ENCODE measurements at places on chromosomes 7 and 10.

GRCh38 chr10:70832221-70832620 lies 16.5 kb downstream of the SGPL1 start:
- DNase-seq: no peak

DNA sequence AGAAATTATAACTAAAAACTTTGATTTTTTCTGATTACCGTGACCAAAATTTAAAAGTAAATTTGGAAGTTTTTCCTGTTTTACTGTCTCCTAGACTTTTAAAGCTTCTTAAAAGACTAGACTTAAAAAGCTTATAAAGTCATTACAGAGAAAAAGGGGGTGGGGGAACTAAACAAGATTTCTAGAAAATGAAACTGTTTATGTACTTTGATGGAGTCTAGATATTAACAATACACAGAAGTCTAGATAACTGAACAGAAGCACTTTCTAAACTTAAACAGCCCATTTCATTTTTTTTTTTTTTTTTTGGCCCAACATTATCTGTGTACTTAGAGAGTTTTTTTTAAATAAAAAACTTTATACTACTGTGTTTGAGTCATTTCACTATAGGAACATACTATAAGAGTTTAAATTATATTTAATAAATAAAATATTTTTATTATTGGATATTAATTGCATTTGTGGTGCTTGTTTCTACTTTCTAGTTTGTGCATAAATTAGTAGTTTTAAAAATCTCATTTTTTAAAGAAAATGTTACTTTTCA lies 98.5 kb downstream of the PHTF2 start:
- DNase-seq: no peak

DNA sequence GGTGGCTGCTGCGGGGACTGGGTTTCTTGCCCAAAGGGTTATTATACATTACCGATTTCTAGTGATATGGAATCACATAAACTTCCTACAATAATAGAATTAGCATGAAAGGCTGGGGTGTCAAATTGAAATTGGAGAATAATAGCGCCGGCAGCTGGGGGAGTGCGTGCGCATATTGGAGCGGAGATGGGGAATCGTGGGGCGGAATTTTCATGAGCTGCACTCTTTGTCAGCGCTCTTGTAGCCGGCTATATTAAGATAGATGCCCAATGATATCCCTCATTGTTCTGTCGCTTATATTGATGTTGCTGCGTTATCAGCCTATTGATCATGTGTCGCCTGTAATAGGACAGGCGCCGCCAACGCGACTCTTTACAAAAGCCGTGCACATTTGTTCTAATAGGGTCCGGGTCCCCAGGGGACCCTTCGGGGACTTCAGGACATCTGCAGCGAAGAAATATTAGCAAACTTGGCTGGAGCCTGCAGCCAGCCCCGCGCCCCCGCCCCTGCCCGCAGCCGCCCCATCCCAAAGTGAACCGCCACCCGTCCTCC lies 5.1 kb downstream of the UNCX start:
- DNase-seq: no peak

GRCh38 chr7:40746841-40747556 lies 612.2 kb downstream of the SUGCT start:
- DNase-seq: no peak

DNA sequence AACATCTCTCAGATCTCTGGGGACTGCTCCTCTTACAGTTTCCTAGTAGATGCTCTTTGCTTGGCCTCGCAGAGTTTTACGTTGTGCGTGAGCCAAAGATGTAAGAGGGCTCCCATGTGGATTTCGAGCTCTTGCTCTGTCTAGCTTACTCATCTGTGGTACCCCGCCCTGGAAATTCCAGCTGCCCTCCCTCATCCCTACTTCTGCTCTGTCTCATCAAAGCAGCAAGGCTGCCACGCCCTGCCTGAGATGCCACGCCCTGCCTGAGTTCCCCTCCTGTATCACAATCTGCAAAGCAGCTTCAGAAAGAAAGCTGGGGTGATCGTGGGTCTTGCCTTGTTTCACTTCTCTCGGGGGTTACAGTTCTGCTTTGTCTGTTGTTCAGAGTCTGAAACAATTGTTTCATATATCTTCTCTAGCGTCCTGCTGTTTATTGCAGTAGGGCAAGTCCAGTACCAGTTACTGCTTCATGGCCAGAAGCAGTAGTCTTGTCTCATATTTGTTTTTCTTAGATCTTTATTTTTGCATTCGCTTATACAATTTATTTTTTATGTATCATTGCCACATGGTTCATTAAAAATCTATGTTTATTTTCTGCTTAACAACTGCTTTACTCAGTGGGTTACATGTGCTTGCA lies 36.1 kb upstream of the CCNY start:
- DNase-seq: no peak

DNA sequence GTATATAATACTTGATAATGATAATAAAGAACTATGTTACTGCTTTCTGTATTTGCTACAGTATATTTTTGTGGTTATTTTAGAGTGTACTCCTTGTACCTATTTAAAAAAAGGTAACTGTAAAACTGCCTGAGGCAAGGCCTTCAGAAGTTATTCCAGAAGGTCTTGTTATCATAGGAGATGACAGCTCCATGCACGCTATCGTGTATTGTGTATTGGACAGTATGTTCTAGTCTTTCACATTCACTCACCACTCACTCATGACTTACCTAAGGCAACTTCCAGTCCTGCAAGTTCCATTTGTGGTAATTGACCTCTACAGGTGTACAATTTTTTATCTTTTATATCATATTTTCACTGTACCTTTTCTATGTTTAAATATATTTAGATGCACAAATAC lies 100.7 kb downstream of the ARL4A start:
- no peak for DNase-seq

DNA sequence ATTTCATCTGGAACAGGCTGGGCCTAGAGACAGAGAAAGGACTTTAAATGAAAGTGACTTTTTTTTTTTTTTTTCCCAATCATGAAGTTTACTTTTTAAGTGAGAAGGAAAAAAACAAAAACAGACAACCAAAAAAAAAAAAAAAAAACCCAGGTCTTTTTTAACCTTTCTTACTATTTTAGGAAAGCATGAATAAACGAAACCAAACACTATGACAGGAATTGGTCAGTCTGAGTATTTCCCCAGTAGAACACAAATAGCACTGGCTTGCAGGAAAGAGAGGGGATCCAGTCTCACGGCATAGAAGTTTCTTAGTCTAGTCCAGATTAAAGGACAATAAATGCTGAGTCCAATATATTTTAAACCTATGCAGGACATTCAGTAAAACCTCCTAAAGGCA lies 180.5 kb upstream of the CCDC6 start:
- no peak for DNase-seq

DNA sequence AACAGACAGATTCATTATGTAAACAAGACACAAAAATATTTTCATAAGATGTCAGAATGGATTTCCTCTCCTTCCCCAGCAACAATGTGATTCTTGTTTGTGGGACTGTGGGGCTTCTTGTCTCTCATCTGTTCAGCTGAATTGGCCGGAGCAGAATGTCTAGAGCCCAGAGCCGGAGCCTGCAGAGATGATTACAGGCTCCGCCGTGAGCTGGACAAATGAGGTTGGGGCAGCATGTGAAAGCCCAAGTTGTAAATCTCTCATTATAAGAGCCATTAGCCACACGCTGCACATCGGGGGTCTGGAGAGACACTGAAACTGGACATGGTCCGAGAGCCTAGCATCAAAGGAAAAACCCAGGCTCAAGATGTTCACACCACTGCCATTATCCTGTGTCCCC lies 137.0 kb upstream of the ADAM12 start:
- no peak for DNase-seq

DNA sequence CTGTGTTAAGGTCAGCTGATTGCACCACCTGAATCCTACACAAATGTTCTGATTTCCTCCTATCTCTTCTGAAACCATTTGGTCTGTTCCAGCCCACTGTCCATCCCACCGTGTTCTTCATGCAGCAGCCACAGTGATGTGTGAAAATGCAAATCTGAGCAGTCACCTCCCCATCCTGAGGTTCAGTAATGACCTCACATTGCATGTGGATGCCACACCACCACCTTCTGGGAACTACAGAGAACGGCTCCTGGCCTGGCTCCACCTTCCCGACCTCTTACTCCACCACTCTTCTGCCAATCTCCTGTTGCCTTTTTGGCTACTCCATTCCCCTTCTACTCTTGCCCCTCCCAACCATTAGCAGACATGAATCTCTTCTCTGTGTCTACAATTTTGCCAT lies 244.4 kb downstream of the TNS3 start:
- no peak for DNase-seq

GRCh38 chr7:4233621-4234497 lies 448.2 kb upstream of the FOXK1 start:
- DNase-seq: no peak

- DNase-seq: no peak
Measured at GRCh38 chr7:41877118-41877517, 174.2 kb upstream of the INHBA start.

All from stimulated activated CD8-positive, alpha-beta memory T cell treated with anti-CD3 and anti-CD28 coated beads, Interleukin-15, amount 100 ng/mL, for 48 hours (primary cell).